ENCODE measurements at places on chromosomes 16 and 17. TPM values are rescaled to one million over a fixed set of nuclear protein-coding genes. Genes with fewer than 3 reads are reported as not detected.

Gene XYLT2
- 43.9 TPM for total RNA-seq

Gene ADCY9
- 37.0 TPM for total RNA-seq

Gene GNG13
- not detected for total RNA-seq

Gene SPATA32
- not detected for total RNA-seq

Gene TMEM238L
- total RNA-seq: not detected

Measured in fibroblast of lung (primary cell).